ENCODE measurements at places on chromosomes 2 and 18.

GRCh38 chr2:212193056-212193455, 345.5 kb downstream of the ERBB4 start:
- no peak for DNase-seq

GRCh38 chr2:29082804-29083495, 8.6 kb upstream of the PCARE start:
- no peak for DNase-seq

DNA sequence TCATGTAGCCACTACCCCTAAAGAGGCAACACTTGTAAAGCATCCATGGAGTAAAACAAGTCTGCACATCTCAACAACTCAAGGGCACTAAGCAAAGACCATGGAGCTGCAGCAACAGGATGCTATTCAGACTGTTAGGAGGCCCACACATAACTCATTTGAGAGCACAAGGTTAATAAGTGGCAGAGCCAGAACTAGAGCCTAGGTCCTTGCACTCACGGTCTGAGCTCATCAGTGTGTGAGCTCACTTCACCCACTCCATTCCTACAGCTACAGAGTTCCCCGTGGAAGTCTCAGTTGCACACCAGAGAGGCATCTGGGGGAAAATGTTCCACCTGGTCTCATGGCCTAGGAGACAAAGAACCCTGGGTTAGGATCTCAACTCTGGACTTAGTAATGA, 35.0 kb downstream of the TTC32 start:
- DNase-seq = no peak

DNA sequence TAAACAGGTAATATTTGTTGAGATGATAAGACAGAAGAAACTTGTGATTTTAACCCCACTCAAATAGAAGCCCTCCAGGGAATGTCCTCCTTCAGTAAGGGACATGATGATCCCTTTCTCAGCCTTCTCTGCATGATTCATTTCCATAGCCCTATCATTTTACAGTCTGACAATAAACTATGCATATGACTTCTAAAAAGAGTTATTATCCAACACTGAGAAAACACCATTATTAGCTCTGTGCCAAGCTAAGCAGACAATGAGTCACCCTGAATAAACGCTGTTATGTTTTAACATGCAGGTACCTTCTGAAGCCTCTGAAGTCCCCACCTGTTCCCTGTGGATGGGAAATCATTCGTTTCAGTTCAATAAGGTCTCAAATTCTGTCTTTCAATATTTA, 54.7 kb downstream of the DTNB start:
- peak; percentile 82 for DNase-seq

DNA sequence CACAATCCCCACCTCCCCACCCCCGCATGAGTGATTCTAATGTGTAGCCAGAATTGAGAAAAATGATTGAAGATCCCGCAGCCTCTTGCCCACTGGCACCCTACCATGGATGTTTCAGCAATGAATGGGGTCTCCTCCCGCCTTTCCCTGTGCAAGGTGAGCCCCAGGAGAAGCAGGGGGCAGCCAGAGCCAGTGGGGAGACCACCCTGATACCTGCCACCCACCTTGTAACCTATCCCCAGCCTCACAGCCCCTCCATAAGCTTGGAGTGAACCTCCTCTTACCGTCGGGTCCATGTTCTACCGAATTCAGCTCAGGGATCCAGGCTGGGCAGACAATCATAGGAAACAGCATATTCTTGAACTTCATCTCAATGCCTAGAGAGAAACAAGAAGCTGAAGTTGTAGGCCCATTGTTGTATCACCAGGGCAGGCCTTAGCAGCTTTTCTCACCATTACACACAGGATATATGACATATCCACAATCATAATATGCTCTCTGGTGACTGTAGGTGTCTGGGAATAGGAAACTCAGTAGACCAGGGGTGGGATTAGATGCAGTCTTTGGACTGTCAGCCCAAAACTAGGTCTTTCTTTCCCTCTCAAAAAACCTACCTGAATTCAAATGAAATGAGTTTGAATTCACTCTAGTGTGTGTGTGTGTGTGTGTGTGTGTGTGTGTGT, 30.9 kb downstream of the XDH start:
- peak; percentile 83 for DNase-seq

DNA sequence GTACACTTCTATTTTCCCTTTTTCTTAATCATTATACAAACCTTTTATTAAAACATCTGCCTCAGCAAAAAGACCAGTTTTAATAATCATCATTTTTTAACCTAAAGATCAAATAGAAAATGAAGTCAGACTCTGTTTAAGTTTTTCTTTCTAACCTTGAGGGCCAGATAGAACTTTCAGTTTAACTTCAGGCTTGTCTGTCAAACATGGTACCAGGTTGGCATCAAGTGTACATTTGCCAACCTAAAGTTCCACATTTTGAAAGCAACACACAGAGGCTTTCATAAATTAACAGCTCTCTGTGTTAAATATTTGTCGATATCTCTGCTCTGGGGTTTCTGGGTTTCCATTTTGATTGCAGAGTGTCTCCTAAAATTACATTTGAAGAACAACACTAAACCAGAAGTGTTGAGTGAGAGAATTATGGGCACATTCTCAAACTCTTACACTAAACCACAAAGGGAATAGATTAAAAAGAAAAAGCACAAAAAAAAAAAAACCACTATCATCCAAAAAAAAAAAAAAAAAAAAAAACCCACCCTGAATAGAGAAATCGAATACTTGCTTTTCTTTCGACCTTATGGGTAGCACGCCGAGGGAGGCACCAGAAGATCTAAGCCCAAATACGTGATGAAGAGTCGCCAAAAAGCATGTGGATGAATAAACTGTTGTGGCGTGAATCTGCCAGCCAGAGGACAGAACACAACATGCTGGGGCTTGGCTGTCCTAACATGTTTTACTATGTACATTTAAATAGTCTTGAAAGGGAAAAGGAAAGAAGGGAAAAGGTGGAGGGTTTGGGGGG, 166.2 kb downstream of the TCF4 start:
- peak; percentile 62 for DNase-seq

DNA sequence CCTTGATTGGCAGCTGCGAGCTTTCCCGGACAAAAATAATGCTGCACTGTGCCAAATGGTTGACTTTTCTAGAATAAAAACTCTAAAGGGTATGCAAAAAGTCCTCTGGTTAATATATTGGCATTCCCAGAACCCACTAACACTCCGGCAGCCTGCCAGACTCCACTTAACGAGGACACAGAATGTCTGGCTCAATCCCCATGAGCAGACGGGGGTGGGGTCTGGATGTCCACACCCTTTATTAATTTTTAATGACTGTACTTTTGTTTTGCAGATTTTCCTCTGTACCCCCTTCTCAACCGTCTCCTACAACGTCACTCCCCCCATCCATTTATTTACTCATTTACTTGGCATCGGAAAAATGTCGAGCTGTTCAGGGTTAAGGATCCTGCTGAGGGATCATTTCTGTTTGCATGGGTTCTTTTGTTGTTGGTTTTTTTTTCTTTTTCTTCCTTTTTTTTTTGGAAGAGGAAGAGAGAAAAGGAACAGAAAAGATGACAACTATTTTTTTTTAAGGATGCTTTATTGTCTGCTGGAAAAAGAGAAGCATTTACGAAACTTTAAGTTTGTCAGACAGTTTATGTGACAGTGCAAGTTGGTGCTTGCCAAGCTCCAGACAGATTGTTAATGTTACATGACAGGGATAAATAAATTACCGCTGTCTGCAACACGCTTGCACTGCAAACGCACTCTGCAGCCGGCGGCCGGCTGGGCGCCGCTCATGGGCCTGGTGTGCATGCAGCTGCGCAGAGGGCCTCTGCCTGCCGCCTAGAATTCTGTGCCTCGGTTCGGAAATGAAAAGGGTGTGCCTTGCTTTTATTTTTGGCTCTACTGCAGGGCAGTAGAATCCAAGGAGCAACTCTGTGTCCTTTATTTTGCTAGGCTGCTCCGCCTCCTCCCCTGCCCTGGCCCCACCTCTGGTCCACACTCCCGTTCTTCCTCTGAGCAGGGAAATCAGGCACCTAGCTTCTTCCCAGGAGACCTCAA, 3.6 kb downstream of the LDLRAD4 start:
- no peak for DNase-seq

DNA sequence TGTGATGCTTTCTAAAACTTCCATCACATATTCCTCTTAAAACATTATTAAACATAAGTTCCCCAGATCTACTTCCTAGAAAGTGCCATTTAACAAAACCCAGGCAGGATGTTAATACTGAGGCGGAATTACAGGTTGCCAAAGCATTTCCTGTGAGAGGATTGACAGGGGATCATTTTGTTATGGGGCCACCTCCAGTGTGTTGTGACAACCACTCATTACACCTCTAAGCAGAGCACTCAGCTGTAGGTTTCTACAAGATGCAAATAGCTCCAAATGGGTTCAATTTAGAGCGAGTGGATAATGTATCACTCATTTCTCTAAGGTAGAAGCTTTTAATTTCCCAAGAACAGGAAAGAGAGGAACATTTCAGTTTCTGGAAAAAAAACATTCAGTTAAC, 1429.5 kb upstream of the ACVR2A start:
- no peak for DNase-seq

DNA sequence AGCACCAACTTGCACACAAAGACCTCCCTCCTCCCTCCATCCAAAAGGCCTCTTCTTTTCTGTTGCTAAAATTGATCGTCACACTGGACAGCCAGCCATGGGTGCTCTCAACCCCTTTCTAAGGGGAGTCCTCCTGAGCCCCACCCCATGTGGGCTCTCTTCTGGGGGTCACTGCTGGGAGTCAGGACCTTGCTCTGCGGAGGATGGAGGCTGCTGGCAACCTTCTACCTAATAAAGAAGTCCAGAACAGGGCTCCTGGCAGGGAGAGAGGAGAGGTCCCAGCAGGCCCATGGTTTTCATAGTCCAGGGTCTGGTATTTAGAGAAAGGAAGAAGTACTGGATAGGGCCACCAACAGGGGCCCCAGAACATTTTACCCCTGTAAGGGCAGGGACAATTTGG, 67.6 kb upstream of the OTOS start:
- DNase-seq = peak; percentile 47

- no peak for DNase-seq
These were observed 48.6 kb downstream of the PTGR3 start for GRCh38 chr18:75160364-75160763.

- DNase-seq = no peak
These were observed 519.4 kb downstream of the TDRD15 start for GRCh38 chr2:21643180-21643579.

DNA sequence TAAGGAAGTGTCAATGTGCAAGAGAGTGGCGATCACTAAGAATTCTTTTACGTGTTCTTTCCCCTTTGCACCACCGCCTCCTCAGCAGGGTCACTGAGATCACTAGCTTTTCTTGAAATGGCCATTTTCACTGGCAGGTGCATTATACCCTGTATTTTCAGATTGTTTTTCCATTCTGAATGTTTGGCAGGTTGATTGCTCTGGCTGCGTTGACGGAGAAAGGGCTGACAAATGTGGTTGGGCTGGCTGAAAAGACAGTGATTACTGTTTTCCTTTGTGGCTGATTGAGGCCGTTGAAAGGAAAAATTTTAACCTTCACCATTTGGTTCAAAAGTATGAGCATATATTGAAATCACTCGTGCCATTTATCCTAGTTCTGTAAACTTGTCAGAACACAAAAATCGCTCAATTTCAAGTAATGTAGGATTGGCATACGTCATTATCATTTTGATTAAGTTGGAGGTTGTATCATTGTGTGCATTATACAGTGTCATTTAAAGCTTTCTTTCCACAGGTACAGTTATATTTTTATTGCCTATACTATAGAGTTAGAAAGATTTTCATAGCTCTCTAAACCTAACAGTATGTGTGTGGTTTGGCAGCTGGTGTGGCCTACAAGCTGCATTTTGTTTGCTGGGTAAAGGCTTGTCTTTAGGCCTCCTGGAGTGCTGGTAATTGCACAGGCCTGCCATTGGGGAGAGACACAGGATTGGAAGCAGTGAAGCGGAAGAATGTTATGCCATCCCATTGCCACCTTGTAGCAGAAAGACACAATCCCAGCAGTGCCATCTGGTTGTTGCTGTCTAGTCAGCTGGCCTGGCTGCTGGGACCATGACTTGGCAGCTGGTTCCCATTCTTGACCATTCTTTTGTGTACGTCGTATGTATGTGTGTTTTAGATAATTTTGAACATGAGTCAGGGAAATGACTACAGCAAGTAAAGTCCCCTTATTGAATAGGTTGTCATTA, 36.7 kb downstream of the DYNC1I2 start:
- peak; percentile 23 for DNase-seq

DNA sequence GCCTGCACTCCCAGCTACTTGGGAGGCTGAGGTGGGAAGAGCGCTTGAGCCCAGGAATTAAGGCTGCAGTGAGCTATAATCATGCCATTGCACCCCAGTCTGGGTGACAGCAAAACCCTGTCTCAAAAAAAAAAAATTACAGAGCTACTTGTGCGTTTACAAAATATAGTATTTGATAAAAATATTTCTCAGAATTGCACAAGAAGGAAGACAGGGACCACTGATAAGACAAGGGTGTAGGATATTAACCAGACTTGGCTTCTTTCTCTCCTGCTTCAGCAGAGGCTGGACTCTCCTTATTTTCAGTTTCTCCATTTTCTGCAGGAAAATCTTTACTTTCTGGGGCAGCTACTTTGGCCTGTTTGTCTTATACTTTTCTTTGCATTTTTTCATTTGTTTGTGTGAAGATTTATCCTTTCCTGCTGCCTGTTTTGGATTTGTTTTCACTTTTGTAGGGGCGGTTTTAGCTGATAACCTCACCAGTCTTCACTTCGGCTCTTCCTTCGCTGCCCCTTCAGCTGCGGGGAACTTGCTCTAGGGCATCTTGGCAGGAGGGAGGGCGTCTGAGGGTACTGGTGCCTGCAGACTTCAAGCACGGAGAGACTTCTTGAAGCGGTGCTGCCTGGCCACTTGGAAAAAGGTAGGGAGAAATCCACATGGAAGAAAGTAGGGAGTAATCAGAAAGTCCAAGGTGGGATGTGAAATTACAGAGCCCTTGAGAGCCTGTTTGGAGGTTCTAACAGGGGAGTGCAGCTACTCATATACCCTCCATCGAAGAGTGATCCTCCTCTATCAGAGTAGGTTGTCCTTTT, 14.9 kb upstream of the ZDBF2 start:
- DNase-seq = peak; percentile 48

GRCh38 chr2:207528980-207529329, 807 bp upstream of the CREB1 start:
- no peak for DNase-seq

DNA sequence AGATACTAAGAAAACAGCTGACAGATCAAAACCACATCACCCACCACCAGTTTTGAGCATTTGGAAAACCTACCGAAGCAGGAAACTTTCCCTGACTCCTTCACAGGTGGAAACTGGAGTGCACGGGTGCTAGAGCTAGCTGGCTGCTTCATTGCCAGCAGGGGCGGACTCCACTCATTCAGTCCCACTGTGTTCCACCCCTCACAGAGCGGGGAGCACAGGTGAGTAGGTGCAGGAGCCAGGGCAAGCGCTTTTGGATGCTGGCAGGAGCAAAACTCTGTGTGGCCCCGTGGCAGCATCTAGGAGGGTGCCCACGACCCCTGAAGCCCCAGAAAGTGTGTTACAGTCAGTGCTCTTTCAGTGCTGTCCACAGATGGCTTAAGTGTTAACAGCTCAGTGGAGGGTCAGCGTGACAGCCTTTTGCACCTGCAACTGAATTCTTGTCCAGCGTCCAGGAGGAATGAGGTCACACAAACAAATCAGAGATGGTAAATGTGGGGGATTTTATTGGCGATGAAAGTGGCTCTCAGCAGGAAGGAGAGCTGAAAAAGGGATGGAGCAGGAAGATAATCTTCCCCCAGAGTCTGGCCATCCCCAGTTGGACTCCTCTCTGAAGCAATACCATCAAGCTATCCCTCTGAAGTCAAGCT, 71.1 kb downstream of the TMEM163 start:
- DNase-seq = no peak

- DNase-seq = peak; percentile 62
These were observed 31.9 kb downstream of the GAD1 start for GRCh38 chr2:170848587-170848986.

Data from osteoblast (primary cell).